Stimulated activated CD4-positive, alpha-beta T cell treated with anti-CD3 and anti-CD28 coated beads, Interleukin-4, amount 100 ng/mL, for 1 hour (primary cell): ENCODE measurements at places on chromosomes 5 and 9.

DNA sequence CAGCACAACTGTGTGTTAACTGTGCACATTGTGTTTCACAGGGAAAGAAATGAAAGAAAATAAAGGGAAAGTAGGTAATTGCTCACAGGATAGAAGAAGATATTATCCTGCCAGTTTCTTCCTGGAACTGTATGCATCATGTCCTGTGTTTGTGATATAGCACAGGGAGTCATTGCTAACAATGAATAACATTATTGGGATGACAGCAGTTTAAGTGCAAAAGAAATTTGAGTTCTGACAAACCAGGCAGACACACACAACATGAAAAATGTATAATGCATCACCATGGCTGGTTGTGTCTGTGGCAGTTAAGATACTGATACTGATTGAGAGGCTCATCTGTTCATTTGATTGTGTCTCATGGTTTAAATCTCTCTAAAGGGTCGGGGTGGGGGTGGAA is 145.4 kb downstream of the SPATA31D1 start:
- DNase-seq = no peak

DNA sequence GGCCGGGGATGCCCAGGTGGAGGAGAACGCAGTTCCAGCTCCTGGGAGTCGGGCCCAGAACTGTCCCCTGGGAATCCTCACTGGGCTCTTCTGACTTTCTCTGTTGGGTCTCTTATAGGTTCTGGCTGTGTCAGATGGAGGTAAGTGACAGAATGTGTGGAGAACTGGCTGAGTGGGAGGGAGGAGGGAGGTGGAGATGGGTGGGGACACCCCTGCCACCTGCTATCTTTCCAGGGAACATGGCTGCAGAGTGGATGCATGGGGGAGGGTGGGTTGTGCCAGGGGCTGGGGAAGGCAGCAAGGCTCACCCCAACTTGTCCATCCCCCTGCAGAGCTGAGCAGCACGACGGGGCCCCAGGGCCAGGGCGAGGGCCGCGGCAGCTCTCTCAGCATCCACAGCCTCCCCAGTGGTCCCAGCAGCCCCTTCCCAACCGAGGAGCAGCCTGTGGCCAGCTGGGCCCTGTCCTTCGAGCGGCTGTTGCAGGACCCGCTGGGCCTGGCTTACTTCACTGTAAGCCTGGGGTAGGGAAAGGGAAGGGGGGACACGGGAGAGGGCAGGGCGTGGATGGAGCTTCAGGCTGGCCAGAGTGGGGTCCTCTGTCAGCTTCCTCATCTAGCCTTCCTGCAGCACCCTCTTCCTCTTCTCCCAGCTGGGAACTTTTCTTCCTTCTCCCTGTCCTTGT is 8.3 kb downstream of the RGS14 start:
- no peak for DNase-seq

DNA sequence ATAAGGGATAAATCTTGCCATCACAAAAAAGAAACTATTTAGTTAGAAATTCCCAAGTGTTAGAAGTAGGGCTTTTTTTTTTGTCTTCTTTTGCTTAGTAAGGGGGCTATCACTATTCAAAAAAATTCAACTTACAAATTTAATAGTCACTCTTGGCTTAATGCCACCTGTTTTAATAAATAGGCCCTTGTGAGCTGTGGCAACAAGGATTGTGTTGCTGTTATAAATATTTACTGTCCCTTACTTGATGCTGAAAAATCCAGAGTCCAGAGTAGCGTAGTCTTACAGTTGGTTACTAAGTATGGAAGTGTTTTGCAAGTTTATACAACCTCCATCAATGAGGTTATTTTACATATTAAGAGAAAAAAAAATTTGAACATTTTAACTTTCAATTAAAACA is 21.4 kb upstream of the CEP78 start:
- no peak for DNase-seq

DNA sequence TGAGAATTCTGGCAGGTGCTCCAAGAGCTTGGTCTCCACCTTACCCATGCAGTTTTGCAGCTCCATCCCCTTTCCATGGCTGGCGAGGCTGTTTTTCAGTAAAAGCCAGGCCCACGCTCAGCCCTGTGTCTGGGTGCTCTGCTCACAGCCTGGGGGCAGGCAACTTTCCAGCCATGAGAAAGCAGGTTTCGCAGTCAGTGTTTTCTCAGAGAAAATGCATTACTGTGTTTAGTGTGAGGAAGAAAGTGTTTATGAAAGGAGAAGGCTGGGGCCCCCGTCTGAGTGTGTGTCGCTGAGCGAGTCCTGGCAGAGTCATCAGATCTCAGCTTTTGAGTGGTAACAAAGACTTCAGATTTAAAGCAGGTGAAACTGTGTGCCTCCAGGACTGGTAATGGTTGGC is 248.1 kb downstream of the IRX1 start:
- no peak for DNase-seq

- no peak for DNase-seq
Measured at GRCh38 chr9:76162751-76163500, 231.3 kb downstream of the RFK start.

DNA sequence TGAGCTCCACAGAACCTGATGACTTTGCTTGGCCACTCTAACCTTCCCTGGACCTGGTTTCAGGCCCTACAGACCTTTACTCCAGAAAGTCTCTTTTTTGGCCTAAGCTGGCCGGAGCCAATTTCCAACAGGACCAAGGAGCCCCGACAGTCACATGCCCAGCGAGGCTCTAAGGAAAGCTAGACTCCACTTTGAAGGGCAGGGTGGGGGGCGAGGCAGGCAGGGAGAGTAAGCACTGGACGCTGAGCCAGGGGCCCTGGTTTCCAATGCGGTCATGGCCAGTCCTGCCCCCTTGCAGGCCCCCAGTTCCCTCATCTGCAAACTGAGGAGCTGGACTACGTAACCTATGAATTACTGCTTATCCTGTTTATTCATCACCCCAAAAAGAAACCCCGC is 65.2 kb downstream of the ADAMTS2 start:
- DNase-seq = no peak

DNA sequence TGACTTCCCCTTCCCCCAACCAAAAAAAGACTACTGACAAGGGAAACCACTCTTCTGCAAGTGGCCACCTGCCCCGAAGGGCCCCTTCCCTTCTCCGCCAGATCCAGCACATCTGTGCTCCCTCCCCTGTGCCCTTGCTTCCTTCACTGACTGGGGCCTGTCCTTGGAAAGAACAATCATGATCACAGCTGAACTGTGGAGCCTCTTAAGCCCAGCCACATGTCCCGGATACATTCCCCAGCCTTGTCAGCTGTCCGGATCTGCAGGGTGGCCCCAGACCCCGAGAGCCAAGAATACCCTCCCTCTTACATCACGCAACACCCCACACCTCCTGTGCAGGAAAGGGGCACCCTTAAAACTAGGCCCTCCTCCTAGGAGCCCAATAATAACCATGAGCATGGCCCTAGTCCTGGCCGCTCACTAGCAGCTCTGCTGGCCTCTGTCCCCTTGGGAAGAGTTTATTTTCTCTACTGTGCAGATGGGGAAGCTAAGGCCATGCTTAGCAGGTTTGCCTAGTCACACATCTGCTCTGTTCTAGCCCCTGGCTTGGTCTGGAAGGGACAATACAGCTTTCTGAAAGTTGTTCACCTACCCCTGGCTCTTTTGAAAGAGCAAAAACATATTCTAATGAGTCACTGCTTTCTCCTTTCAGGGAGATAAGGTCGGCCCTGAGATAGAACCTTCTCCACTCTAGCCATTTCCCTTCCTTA is 3.8 kb downstream of the SPRY4 start:
- DNase-seq = no peak

- DNase-seq = no peak
Measured at GRCh38 chr5:158882660-158883059, 217.1 kb downstream of the EBF1 start.

DNA sequence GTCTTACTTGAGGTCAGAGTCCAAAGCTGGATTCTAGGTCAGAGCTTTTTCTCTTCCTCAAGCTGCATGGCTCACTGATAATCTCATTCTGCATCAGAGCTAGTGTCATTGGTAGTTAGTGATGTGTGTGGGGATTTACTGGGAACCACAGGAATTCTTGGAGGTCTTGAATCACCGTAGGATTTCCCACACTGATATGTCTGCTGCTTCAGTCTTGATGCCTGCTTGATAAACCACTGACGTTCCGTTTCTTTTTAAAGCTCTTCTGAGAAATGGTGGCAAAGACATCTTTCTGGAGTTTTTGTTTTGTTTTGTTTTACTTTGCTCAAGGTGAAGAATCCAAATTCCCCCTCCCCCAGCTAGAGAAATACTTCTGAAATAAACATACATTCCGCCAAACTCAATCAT is 1.2 kb upstream of the GARIN3 start:
- DNase-seq = no peak

DNA sequence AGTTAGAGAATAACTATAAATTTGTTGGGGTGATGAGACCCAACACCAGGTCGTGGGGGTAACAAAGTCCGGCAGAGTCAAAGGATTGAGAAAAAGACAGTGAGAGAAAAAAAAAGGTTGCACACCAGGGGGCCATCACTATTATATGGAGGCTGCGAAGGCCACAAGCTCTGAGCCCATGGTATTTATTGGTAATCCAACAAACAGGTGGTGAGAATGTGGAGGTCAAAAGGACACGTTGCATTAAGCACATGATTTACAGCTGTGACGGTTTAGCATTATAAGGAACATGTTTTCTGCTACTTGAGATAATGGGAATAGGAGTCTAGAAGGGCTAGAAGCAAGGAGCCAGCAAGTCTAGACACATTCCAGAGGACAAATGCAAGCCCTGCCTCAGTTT is 2202.2 kb upstream of the C9orf72 start:
- DNase-seq = no peak

- peak; percentile 15 for DNase-seq
Measured at GRCh38 chr9:22446589-22446949, at the start of gene DMRTA1. Gene DMRTA1 (plus strand): TSS chr9:22446824. CDS start chr9:22447066, 242 bp downstream.

GRCh38 chr5:141051521-141051866 is 320 bp downstream of the PCDHB1 start:
- DNase-seq = no peak

DNA sequence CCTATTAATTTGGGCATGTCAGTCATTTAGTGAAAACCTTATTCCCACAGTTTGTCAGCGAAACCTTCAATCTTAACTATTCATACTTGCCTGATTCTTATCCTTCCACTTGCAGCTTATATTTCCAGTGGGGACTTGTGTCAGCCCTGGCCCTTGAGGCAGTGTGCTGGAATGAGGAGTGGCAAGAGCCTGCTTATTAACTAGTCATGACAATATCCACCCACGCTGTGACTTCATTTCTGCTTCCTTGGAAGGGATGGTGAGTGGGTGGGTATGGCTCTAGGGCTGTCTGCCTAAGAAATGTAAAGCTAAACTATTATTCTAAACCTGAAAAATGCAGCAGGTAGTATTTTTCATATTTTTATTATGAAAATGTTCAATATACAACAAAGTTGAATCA is 34.0 kb upstream of the LURAP1L start:
- DNase-seq = no peak

- DNase-seq = no peak
Measured at GRCh38 chr9:34575241-34575640, 14.3 kb downstream of the CNTFR start.

DNA sequence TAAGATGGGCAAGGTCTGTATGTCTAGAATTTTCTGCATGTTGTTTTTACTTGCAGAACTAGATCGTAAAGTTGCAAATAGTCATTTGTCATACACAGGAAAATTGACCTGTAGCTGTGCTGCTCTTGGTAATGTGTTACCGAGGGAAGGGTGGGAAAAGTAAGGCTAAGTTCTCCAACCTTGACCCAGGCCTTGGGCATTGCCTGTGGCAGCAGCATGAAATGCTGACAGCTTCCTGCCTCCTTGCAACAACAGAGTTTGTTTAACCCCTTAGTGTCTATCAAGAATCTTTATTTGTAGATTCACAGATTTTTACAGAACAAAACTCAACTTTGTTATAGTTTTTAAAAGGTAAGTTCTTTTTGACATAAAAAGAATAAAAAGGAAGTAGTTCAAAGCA is 48.3 kb downstream of the ERCC6L2 start:
- no peak for DNase-seq

GRCh38 chr9:134474055-134474370 is 147.8 kb downstream of the RXRA start:
- no peak for DNase-seq

DNA sequence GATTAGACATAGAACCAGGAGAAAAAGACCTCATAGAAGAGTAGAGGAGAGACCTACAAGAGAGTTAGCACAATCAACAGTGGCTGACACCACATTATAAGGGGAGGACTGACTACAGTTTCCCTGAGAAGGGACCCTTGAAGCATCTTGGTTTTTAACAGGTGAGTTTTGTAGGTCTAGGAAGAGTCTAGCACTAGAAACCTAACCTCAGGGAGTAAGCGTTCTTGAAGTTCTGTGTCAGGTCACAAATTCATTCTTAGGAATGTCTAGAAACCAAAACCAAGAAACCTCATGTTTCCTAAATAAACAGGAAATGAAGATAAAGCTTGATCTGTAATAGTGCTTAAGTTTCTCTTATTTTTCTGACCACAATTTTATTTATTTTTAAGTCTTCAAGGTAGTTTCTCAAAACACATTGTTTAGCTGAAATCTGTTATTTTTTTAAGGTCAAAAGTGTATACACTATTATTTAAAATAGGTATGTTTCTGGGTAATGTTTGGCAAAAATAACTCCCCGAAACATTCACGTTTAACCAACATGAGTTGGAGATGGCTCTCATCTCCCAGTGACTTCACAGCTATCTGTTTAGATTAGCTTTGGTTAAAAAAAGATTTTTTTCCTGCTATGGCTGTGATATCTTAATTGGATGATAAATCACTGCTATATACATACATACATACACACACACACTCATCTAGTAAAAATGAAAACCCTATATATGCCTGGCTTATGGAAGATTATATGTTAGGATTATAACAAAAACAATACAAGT is 37.1 kb downstream of the MAP3K1 start:
- no peak for DNase-seq

DNA sequence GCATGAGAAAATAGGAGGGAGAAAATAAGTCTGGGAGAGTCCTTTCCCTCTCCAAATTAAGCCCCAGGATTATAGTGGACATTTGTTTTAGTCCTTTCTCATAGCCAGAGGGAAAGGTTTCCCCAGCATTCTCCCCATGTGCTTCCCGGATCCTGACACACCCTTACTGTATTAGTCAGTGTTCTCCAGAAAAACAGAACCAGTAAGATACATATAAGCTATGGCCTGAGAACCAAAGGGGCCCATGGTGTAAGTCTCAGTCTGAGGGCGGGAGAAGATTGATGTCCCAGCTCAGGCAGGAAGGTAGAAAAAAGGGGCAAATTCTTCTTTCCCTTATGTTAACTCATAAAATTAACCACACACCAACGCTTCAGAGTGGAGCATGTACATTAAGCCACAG is 25.6 kb upstream of the SPATA31D4 start:
- no peak for DNase-seq

- peak; percentile 66 for DNase-seq
Measured at GRCh38 chr5:173573126-173573960, 43.1 kb downstream of the BOD1 start.

DNA sequence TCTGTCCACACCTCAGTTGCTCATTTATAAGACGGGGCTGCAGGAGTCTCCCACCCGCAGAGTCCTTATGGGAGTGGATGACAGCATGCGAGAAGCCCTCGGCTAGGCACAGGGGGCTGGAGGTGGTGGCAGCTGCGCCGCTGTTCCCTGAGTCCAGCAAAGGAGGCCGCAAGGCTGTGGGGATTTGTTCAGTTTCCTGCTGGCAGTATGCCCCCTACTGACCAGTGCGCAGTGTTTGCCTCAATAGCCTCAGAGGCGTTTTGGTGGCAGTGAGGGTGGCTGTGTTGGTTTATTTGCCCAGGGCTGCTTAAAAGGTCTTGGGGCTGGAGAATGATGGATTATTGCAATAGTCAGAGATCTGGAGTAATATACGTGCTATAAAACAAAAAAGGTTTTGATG is 176.3 kb upstream of the OTULINL start:
- DNase-seq = no peak

- DNase-seq = peak; percentile 69
Measured at GRCh38 chr9:136438548-136439480, 831 bp downstream of the INPP5E start.

GRCh38 chr9:134981829-134982228 is 64.1 kb upstream of the FCN1 start:
- no peak for DNase-seq
